ENCODE measurements at places on chromosomes 11 and 22. TPM values are rescaled to one million over a fixed set of nuclear protein-coding genes. Genes with fewer than 3 reads are reported as not detected.

SCN2B gene
- 0.16 TPM for total RNA-seq

HOATZ gene
- total RNA-seq: not detected

RCE1 gene
- 34.5 TPM for total RNA-seq

NXPE4 gene
- total RNA-seq: not detected

MYEOV gene
- 1.4 TPM for total RNA-seq

CDC45 gene
- 35.0 TPM for total RNA-seq

C11orf21 gene
- total RNA-seq: not detected

RASD2 gene
- 2.5 TPM for total RNA-seq

OR9I1 gene
- total RNA-seq: not detected

OR51B5 gene
- total RNA-seq: 0.26 TPM

OR52I2 gene
- total RNA-seq: not detected

B3GAT1 gene
- total RNA-seq: 23.1 TPM

- H3K4me3 ChIP-seq: no peak overlapping the region
- no peak overlapping the region for H3K27ac ChIP-seq
- H3K4me1 ChIP-seq: peaks cover 4% of the 10 kb centered on the region
- no peak for DNase-seq
Measured at GRCh38 chr22:28835630-28836189, 35.3 kb upstream of the XBP1 start.

DNA sequence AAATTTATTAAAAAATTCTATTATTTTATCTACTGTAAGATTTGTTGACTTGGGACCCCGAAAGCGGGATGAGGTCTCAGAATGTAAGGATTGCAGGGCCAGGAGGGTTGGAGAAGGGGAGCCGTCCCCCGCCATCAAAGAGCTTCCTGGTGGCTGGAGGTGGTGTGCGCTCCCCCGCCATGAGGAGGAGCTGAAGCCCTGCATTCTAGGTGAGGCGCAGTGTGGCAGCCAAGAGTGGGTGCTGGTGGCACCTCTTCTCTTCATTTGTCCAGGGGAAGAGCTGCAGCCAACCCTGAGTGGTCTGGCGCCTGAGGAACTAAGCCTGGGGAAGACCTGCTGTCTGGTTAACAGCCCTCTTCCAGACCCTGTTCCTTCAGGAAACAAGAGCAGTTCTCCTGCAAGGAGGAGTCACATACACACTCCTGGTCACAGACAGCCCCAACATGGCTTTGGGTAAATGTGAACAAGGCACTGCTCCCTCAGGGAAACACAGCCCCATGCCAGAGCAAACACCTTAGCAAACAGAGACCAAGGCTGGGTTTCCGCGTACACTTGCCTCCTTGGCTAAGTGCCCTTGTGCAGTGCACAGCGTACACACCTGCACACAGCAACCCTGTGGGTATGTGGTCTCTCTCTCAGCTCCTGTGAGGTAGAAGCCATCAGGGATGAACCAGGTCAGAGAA is 17.3 kb downstream of the RTN4RL2 start:
- H3K36me3 ChIP-seq: no peaks in the 10 kb centered on the region
- peaks cover 73% of the 10 kb centered on the region for H3K27me3 ChIP-seq
- H3K4me1 ChIP-seq: peaks cover 69% of the 10 kb centered on the region
- no peak for DNase-seq
- no peak overlapping the region for H3K27ac ChIP-seq
- no peak overlapping the region for H3K4me3 ChIP-seq

GRCh38 chr11:33457948-33458347 is 200.8 kb downstream of the HIPK3 start:
- DNase-seq: no peak
- no peaks in the 10 kb centered on the region for H3K36me3 ChIP-seq
- H3K27me3 ChIP-seq: no peaks in the 10 kb centered on the region
- no peaks in the 10 kb centered on the region for H3K4me1 ChIP-seq
- no peak overlapping the region for H3K27ac ChIP-seq

DNA sequence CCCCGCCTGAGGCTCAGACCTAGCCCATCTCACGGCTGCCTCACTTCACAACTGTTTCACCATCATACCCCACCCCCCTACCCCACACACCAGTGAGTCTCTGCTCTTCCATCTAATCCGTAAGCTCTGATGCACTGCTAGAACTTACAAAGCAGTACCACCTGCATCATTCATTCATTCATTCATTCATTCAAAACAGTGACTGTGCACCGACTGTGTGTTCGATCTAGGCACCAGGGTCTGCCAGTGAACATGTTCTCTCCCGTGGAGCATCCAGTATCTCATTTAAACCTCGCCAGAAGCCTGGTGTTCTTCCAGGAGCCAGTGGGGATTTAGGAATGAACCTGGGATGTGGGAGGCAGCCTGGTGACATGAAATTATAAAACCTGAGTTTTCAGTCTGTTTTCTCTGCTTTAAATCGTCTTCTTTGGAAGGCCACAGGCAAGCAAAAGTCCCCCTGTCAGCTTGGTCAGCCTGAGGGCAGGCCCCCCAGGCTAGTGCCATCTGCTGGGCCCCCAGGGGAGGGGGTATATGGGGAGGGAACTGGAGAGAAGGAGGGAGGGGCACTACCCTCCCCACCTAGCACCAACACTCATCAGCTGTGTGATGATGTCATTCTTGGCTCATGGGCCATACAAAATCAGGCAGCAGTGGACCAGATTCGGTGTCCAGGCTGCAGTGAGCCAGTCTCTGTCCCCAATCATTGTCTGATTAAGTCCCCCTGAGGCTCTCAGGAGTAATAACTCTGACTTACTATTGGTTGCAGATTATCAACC is 18.4 kb downstream of the TMPRSS6 start:
- H3K36me3 ChIP-seq: no peaks in the 10 kb centered on the region
- peaks cover 4% of the 10 kb centered on the region for H3K4me1 ChIP-seq
- H3K27ac ChIP-seq: no peak overlapping the region
- H3K27me3 ChIP-seq: peaks cover 11% of the 10 kb centered on the region
- DNase-seq: no peak
- H3K4me3 ChIP-seq: no peak overlapping the region

DNA sequence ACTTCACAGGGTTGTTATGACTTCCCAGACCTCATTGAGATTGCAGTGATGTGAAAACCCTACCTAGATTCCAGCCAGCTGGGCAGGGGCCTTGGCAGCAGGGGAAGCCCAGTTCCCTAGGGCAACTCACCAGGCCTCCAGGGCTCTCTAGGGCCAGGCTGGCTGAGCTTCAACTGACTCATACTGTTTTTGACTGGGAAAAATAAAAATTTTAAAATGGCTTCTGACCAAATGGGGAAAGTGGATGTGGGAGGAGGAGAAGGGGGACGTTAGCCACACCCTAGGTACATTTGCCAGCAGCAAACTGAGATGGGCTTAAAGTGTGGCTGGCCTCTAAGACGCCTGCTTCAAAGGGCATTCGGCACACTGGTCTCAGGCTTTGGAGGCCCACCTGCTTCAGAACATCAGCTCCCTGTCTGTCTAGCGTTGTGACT is 39.0 kb downstream of the BMAL1 start:
- no peak overlapping the region for H3K4me3 ChIP-seq
- H3K4me1 ChIP-seq: peaks cover 27% of the 10 kb centered on the region
- H3K36me3 ChIP-seq: no peaks in the 10 kb centered on the region
- H3K27ac ChIP-seq: no peak overlapping the region
- DNase-seq: no peak

DNA sequence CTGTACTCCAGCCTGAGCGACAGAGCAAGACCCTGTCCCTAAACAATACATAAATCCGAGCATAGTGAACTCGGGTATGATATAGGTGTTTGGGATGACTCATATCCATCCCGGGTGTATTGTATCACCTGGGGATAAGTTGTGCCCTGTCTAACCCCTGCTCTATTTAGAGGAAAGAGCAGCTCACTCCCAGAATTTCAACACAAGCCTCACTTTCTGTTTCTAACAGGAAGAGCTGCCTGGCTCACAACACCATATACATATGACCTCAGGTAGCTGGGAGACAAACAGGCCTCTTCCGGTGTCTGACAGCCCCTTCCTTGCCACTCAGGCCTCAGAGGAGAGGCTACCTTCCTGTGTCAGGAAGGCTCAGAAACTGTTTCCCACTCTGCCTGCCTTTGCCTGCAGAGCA is 9.9 kb upstream of the MICALL1 start:
- peaks cover 51% of the 10 kb centered on the region for H3K4me1 ChIP-seq
- DNase-seq: no peak
- H3K27me3 ChIP-seq: no peaks in the 10 kb centered on the region
- no peak overlapping the region for H3K4me3 ChIP-seq
- no peaks in the 10 kb centered on the region for H3K36me3 ChIP-seq

- no peak for DNase-seq
- no peaks in the 10 kb centered on the region for H3K27me3 ChIP-seq
- peaks cover 25% of the 10 kb centered on the region for H3K4me1 ChIP-seq
- H3K27ac ChIP-seq: no peak overlapping the region
- no peaks in the 10 kb centered on the region for H3K36me3 ChIP-seq
- no peak overlapping the region for H3K4me3 ChIP-seq
Measured at GRCh38 chr22:21826204-21826603, 41.2 kb downstream of the MAPK1 start.

DNA sequence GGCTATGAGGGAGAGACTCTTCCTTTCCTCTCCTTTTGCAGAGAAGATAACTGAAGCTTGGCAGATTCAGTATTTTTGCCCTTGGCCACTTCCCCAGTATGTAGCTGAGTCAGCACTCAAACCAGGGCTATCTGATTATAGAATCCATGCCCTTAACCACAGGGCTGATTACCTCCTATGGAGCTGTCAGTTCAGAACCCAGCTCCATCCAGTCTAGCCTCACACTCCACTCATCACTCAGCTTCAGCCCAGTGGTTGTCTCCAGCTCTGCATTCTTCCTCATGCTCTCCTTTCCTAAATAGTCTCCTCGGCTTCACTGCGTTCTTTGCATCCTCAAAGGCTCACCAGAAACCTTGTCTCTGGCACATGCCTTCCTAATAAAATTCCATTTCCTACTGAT is 151.6 kb upstream of the BLID start:
- no peaks in the 10 kb centered on the region for H3K36me3 ChIP-seq
- DNase-seq: no peak
- no peak overlapping the region for H3K4me3 ChIP-seq
- peaks cover 20% of the 10 kb centered on the region for H3K4me1 ChIP-seq

DNA sequence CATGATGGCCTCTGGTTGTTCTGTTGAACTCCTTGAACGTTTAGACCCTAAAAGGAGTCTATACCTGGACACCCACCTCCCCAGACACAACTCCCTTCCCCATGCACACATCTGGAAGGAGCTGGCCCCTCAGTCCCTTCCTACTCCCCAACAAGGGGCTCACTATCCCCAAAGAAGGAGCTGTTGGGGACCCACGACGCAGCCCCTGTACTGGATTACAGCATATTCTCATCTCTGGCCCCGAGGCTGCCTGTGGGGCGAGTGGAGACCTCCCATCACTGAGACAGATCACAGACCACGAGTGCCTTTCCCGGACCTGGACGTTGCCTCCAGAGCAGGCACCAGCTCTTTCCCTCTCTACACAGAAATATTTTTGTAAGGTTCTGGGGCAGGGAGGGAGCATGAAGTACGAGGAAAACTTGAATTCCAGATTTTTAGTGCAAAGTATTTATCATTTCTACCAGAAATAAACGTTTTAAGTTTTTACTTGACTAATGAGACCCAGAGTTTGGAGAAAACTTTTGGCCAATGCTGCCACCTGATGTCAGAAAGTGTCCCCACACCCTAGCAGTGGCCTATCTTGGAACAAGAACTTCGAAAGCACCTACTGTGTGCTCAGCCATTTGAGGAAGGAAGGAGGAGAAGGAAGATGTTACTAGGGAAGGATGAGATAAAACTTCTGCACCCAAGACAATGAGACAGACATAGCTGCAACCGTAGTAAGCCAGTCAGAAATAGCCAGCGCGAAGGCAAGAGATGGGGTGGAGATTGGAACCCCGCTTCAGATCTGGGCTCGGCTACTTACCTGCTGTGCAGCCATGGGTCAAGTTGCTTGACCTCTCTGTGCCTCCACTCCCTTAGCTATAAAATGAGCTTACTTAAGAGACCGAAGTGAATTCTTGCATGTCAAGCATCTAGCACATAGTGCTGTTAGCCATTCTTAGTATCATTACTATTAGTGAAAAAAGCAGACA is 10.2 kb upstream of the POU2F3 start:
- DNase-seq: peak; percentile 57

DNA sequence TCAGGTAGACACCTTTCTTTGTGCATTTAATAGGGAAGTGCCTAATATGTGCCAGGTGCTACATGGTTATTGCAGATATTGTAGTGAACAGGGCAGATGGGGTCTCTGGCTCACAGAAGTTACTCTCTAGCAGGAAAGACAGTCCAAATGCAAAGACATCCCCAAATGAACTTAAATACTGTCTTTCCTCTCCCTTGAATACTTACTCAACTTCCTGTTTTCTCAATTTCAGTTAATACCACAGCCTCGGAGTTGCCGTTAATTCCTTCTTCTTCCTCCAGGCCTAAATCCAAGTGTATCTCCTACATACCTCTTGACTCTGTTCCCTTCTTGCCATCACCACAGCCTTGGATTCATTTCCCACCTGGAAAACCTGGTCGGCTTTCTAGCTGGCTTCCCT is 134.3 kb upstream of the SESN3 start:
- H3K27ac ChIP-seq: no peak overlapping the region
- DNase-seq: no peak
- no peaks in the 10 kb centered on the region for H3K27me3 ChIP-seq
- H3K4me3 ChIP-seq: no peak overlapping the region
